Bone marrow (tissue), 2 donors: ENCODE measurements at places on chromosomes 3 and 15.

- DNase-seq: no peak
Measured at GRCh38 chr3:98994128-98994762, 92.8 kb upstream of the DCBLD2 start.

DNA sequence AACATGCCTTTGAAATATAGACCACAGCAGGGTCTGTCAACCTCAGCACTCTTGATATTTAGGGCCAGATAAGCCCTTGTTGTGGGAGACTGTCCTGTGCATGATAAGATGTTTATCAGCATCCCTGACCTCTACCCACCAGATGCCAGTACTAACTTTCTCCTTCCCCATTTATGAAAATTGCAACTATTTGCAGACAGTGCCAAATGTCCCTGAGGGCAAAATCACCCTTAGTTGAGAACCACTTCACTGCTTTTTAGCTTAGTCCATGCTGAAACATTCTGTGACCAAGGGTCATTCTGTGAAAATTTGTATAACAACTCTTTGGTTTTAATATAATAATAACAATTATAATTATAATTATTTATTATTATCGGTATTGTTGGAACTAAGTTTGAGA lies 1032.4 kb downstream of the MCTP2 start:
- DNase-seq: no peak

DNA sequence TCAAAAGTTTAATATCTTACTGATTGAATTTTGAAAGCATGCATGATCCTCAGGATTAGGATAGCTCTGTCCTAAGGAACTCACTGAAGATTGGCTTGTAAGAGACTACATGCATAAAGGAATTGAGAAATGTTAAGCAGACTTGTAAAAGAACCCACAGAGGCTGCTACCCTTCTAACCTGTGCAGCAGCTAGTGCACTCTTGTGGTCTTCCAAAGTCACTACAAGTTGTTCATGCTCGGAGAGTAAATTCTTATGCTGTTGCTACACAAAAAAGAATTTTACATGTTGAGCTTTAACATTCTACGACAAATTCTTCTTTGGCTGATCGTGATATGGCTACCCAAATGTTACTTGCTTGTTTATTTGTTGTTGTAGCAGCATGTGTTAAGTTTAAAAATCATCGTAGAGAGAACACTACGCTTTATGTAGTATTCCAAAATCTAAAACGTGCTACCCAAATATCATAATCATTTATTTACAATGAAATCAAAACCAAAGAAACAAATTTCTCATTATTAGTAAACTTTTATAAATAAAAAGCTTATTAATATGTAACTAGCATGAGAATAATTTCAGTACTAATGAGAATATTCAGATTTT lies 55.0 kb downstream of the GOLIM4 start:
- peak; percentile 12 for DNase-seq

GRCh38 chr3:122391681-122392446 lies 7.9 kb downstream of the FAM162A start:
- DNase-seq: no peak

DNA sequence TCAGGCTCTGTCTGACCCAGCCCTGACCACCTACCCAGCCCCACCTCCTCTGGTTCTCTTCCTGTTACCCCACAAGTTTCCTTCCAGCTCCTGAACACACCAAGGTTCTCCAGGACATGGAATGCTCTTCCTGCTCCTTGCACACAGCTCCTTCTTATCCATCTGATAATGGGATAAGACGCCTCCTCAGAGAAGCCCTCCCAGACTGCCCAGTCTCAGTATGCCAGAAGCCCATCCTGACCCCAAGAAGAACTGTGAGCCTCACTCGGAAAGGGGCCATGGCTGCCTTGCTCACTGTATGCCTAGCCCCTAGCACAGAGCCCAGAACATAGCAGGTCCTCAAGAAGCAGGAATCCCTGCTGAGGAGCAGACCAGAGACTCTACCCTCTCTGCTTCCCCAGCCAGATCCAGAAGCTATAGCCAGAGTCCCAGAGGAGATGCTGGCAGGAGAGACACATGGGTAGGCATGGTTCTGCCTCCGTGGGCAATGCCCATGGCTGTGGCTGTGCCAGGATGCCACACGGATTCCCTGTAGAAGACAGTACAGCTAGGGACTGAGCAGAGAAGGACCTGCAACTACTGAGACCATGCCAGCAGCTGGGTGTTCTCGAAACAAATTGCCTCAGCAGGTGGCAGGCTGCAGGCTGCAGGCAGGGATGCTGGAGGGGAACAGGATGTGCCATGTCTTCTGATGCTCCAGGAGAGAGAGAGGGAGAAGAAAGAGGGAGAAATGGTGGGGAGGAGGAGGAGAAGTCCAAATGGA lies 74.0 kb upstream of the LINGO1 start:
- no peak for DNase-seq

DNA sequence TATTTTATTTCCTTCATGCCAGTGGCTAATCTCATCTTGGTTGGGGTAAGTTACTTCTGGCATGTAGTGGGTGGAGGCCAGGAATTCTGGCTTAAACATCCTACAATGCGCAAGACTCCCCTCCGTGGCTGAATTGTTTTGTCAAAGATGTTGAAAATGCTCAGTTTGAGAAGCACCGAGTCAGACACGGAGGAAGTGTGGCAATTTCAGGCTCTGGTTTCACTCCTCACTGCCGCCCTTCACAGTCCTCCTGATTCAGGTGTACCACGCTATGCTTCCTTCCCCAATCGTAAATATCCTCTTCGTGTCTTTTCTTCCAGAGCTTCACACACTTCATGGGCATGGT lies 150.7 kb downstream of the OPA1 start:
- DNase-seq: no peak

- DNase-seq: no peak
Measured at GRCh38 chr15:69629631-69630161, 177.1 kb downstream of the RPLP1 start.

DNA sequence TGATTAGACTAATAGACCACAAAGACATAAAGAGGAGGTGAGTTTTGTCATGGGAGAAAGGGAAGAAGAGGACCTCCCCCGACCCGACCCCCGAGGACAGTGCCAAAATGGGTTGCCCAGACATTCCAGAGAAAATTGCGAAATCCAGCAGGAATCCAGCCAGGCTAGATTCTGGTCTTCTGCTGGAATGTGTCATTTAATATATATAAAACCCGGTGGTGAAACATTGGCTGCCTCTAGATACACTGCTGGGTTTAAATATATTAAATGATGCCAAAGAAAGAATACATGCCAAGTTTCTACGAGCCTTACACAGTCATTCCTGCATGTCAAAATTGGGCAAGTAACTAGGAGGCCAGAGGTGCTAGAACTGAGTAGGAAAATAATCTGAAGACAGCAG lies 45.3 kb upstream of the SPESP1 start:
- DNase-seq: no peak
